ENCODE measurements at places on chromosomes 5 and 9.

GRCh38 chr9:107667231-107668070 is 177.9 kb upstream of the KLF4 start:
- DNase-seq, result no peak

DNA sequence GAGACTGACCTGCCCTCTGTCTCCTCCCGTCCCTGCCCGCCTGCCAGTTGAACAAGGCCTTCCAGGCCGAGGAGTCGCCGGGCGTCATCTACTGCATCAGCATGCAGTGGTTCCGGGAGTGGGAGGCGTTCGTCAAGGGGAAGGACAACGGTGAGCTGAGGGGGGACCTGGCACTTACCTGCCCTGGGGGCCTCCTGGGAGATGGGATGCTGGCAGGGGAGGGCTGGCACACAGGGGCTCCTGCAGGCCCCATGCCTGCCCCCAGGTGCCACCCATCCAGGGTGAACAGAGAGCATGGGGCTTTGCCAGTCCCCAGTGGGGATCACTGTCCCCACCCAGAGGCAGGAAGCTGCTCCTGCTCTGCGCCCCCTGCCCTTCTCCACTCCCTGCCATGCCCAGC is 43.0 kb downstream of the USP20 start:
- no peak for DNase-seq

DNA sequence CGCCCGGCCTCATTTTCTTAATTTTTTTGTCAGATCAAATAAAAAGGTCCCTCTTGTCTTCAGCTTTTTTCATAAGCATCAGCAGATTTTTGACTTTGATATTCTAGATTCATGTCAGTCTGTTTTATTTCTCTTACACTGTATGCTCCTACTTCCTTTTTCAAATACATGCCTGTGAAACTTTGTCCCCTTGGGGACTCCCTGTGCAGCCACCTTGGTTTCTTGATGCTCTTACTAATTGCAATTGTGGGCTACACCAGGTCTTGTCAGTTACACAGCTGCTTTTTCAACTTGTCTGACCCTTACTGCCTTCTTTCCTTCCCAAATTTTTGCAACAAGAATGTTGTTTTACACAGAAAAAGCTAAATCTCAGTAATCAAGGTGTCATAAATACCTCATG is 238.2 kb upstream of the KCNN2 start:
- DNase-seq, result no peak

GRCh38 chr9:124602632-124603031 is 95.4 kb upstream of the NR5A1 start:
- no peak for DNase-seq

- DNase-seq, result no peak
Measured at GRCh38 chr5:109305352-109305751, 104.4 kb downstream of the PJA2 start.

- no peak for DNase-seq
Measured at GRCh38 chr5:68419637-68420452, 204.3 kb downstream of the PIK3R1 start.
